Endodermal cell (in vitro differentiated cells): ENCODE measurements at places on chromosomes 1 and 21.
A peak's percentile ranks its signal among the peaks of the same experiment; 100 is the strongest.

GRCh38 chr1:84090447-84091245 is 53.4 kb upstream of the PRKACB start:
- H3K36me3 ChIP-seq = no peaks in the 10 kb centered on the region
- no peaks in the 10 kb centered on the region for H3K4me1 ChIP-seq
- DNase-seq = no peak
- H3K27me3 ChIP-seq = no peaks in the 10 kb centered on the region
- H3K27ac ChIP-seq = no peak overlapping the region

- H3K4me1 ChIP-seq = no peaks in the 10 kb centered on the region
- peaks cover 68% of the 10 kb centered on the region for H3K27me3 ChIP-seq
- H3K27ac ChIP-seq = no peak within 1 kb of the TSS
- DNase-seq = peak; percentile 71
- H3K36me3 ChIP-seq = no peaks in the 10 kb centered on the region
These were observed at the start of gene KCNJ9 for GRCh38 chr1:160081261-160081936. Gene KCNJ9 (plus strand): TSS chr1:160081538. CDS start chr1:160084031, 2,493 bp downstream.

DNA sequence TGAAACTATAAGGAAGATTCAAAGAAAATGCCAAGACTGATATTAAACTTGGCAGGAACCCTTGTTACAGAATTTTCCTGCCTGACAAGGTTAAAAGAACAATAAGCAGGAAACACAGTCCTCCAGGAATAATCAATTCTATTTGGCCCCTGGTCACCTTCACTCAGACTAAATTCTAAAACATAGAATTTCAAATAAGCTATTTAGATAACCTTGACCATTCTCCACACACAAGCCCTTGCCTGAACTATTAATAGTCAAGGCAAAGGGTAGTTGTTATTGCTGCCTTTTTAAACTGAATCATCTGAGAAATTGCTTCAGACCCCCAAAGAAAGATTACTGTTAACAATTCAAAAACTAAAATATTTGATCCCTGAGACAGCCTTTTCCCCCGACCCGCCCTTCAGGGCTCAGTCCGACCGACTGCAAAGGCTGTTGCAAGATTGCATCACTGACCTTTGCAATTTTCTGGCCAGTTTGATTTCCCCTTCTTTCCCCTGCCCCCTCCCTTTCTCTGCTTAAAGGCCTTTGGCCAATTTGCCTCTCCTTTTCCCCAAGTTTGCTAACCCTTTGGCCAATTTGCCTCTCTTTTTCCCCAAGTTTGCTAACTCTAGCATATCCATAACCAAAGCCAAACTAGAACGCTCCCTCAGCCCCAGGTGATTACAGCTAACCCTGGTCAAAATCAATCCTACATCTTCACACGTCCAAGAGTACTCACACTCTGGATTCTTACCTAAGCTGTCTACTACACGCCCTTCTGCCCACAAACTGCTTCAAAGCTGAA is 1.4 kb upstream of the G0S2 start:
- H3K4me1 ChIP-seq = no peaks in the 10 kb centered on the region
- no peaks in the 10 kb centered on the region for H3K36me3 ChIP-seq
- H3K27me3 ChIP-seq = peaks cover 89% of the 10 kb centered on the region

- H3K4me3 ChIP-seq = no peak overlapping the region
- no peak overlapping the region for H3K27ac ChIP-seq
- no peaks in the 10 kb centered on the region for H3K36me3 ChIP-seq
These were observed 12.8 kb downstream of the PROK1 start for GRCh38 chr1:110463725-110464124.

DNA sequence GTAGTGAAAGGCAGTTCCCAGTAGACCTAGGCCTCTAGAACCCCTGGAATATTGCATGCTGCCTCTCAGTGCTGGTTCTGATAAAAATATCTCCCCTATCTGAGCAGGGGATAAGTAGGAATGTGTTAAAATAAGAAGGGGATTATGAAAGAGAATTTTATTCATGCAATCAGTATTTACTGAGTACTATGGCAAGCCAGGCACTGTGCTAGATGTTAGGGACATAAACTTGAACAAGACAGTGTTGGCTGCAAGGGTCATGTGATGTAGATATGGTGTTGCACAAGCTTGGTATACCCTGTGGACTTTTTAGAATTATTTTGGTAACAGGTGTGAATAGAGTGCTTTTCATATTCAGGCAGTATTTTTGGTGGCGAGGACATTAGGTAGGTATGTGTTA is 23.6 kb downstream of the NOS1AP start:
- DNase-seq = no peak
- peaks cover 3% of the 10 kb centered on the region for H3K4me1 ChIP-seq
- no peak overlapping the region for H3K4me3 ChIP-seq
- H3K27me3 ChIP-seq = no peaks in the 10 kb centered on the region
- H3K36me3 ChIP-seq = no peaks in the 10 kb centered on the region
- no peak overlapping the region for H3K27ac ChIP-seq

- peaks cover 20% of the 10 kb centered on the region for H3K4me1 ChIP-seq
- peak overlapping the region; percentile 73 for H3K4me3 ChIP-seq
- H3K27ac ChIP-seq = peak overlapping the region; percentile 89
- H3K36me3 ChIP-seq = no peaks in the 10 kb centered on the region
These were observed 59.8 kb downstream of the RHBG start for GRCh38 chr1:156428746-156429288.

DNA sequence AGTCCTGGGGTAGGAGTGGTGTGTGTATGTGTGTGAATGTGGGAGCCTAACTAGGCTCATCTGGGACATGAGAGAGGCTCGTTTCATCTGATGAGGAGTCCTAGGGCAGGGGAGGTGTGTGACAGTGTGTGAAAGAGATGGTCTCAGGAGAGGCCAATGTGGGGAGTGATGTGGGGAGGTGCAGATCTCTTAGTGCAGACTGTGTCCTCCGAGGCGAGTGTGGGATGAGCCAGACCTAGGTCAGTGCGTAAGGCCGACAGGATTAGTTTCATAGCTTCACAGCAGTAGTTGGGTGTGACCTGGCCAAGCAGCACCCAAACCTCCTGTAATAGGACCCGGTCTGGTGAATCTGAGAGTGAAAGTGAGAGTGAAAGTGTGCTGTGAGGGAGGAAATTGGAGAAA is 94.7 kb downstream of the LIPI start:
- H3K27me3 ChIP-seq = no peaks in the 10 kb centered on the region
- H3K27ac ChIP-seq = no peak overlapping the region
- H3K4me3 ChIP-seq = no peak overlapping the region
- DNase-seq = no peak

DNA sequence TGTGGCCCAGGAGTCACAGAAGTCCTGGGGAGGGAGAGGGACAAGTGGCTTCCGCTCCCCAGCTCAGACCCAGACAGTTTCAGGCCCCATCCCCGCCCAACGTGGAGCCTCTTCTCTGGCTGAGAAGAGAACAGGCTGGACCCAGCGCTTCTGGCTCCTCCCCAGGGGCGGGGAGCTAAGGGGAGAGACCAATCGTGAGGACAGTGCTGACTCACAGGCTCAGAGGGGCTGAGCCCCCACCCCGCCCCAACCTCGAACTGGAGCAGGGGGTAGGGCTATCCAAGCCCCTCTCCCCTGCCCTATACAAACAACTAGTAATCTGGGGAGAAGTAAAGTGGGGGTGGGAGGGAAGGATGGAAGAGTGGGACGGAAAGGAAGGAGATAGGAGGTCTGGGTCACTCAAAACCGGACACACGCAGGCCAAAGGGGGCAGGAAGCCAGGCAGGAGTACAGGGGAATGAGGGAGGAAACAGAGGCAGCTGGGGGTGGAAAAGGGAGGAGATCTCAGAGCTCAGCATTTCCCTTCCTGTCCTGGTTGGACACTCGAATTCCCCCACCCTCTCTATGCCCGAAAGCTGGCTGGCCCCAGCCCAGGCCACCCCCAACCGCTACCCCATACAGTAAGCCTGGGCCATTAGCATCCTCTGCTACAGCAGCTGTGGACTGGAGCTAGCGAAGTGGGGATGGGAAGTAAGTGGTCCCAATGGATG is at the start of gene SHC1:
SHC1 (minus strand) TSS at position 117 of the 710 bp plus-strand sequence. CDS start 221 bp downstream, outside the sequence.
- peak within 1 kb of the TSS; percentile 91 for H3K4me3 ChIP-seq
- peak; percentile 97 for DNase-seq
- peaks cover 29% of the 10 kb centered on the region for H3K36me3 ChIP-seq

DNA sequence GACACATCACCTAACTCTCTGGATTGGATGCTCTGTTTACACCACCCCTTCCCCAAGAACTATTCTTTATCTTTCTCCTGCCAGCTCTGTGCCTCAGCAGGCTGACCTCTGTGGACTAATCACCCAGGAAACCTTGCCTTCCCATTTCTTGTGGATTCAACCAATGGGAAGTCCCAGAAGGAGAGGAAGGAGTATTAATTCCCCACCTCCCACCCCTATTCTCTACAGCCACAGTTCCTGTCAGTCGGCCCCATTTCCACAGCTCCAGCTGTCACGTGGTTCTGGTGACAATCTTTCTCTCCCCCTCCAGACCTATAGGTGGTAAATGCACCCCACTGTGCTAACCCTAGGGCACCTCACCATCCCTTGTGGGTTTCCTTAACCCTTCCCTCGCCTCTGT is 46.8 kb upstream of the SSBP3 start:
- no peak overlapping the region for H3K4me3 ChIP-seq
- H3K4me1 ChIP-seq = no peaks in the 10 kb centered on the region
- DNase-seq = peak; percentile 20
- no peaks in the 10 kb centered on the region for H3K36me3 ChIP-seq
- no peak overlapping the region for H3K27ac ChIP-seq

GRCh38 chr1:154719586-154720327 is 111.8 kb upstream of the ADAR start:
- H3K27me3 ChIP-seq = no peaks in the 10 kb centered on the region
- no peak overlapping the region for H3K4me3 ChIP-seq
- no peak for DNase-seq
- peaks cover 7% of the 10 kb centered on the region for H3K4me1 ChIP-seq
- H3K27ac ChIP-seq = no peak overlapping the region
- no peaks in the 10 kb centered on the region for H3K36me3 ChIP-seq

- no peaks in the 10 kb centered on the region for H3K27me3 ChIP-seq
- no peak overlapping the region for H3K27ac ChIP-seq
- no peaks in the 10 kb centered on the region for H3K36me3 ChIP-seq
- peaks cover 4% of the 10 kb centered on the region for H3K4me1 ChIP-seq
- no peak for DNase-seq
These were observed 108.6 kb upstream of the RAB3GAP2 start for GRCh38 chr1:220380885-220381284.

- no peak overlapping the region for H3K4me3 ChIP-seq
- H3K27ac ChIP-seq = peak overlapping the region; percentile 63
- peaks cover 59% of the 10 kb centered on the region for H3K36me3 ChIP-seq
- DNase-seq = peak; percentile 83
These were observed 7.1 kb downstream of the PUSL1 start for GRCh38 chr1:1315435-1315954.

DNA sequence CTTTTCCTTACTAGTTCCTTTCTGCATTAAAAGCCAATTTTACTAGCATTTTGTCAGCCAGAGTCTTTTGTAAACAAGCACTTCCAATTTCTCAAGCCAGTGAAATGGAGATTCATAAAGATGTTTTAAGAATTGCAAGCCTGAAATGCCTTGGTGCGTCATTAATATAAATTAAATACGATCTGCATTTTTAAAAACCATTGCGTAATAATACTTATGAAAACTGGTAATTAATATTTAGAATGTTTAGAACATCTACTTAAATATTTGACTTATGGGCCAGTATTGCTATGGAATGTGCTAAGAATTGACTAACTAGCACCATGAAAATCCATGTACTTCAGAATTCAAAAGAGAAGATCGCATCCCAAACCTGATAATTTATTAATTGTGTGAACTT is 89.1 kb upstream of the PROX1 start:
- H3K27me3 ChIP-seq = no peaks in the 10 kb centered on the region
- no peak overlapping the region for H3K27ac ChIP-seq
- no peak overlapping the region for H3K4me3 ChIP-seq
- DNase-seq = no peak

DNA sequence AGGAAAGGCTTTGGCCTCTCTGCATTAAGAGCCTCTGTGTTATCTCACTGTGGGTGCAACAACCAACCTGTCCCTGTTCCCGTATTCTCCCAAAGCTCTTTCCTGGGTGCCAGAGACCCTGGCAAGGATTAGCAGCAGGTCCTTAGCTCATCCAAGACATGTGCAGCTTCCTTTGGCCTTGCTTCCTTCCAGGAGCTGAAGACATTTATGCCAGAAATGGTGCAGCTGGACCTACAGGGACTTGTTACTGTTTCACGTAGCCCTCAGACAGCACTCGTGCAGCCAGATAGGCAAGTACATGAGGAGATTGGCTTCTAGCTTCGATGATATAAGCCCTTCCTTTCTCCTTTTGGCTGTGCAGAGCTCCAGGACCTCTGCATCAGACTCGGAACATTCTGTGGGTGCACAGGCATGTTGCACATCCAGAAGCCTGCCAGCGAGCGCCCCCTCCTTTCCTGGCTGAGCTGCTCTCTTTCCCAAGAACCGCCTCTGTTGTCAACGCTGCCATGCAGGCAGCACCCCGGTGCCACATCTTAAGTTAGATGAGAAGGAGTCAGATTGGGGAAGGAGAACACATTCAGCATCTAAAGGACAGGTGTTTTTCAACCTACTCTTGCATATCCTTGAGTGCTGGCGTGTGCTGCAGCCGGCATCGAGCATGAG is 284.5 kb upstream of the PLXNA2 start:
- H3K4me1 ChIP-seq = peaks cover 21% of the 10 kb centered on the region
- H3K4me3 ChIP-seq = no peak overlapping the region
- no peak overlapping the region for H3K27ac ChIP-seq
- no peaks in the 10 kb centered on the region for H3K27me3 ChIP-seq
- H3K36me3 ChIP-seq = no peaks in the 10 kb centered on the region

GRCh38 chr1:164706606-164706987 is 147.6 kb downstream of the PBX1 start:
- H3K4me3 ChIP-seq = no peak overlapping the region
- DNase-seq = no peak
- peak overlapping the region; percentile 7 for H3K27ac ChIP-seq
- H3K36me3 ChIP-seq = no peaks in the 10 kb centered on the region

- peak; percentile 89 for DNase-seq
- no peaks in the 10 kb centered on the region for H3K36me3 ChIP-seq
- no peaks in the 10 kb centered on the region for H3K27me3 ChIP-seq
- H3K4me1 ChIP-seq = peaks cover 5% of the 10 kb centered on the region
These were observed 43.5 kb upstream of the DNAJC6 start for GRCh38 chr1:65265651-65266351.

GRCh38 chr1:162389021-162389818 is 7.7 kb downstream of the C1orf226 start:
- H3K27ac ChIP-seq = peak overlapping the region; percentile 42
- no peaks in the 10 kb centered on the region for H3K36me3 ChIP-seq
- peaks cover 9% of the 10 kb centered on the region for H3K4me1 ChIP-seq
- H3K4me3 ChIP-seq = no peak overlapping the region
- peak; percentile 35 for DNase-seq

DNA sequence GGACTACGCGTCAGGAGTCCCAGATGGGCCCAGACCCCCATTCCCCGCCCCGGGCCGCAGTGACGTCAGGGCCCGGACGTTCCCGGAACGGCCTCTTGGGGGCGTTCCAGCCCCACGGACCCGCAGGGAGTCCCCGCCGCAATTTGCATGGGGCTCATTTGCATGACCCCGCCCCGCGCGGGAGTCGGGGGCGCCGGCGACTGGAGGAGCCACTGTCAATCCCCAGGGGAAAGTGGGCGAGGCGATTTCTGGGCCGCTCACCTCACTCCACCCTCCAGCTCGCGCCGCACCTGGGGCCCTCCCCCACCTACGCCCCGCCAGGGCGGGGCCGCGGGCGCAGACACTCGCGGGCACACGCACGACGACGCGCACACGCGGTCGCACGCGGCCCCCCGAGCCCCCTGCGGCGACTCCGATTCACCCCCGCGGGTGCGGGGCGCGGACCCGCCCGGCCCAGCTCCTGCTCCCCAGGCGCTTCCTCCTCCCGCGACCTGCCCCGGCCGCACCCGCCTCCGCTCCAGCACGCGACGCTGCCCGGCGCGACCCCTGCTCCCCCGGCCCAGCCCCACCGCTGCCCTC is 13.2 kb downstream of the AGRN start:
- no peaks in the 10 kb centered on the region for H3K36me3 ChIP-seq
- H3K27ac ChIP-seq = peak overlapping the region; percentile 86
- no peak overlapping the region for H3K4me3 ChIP-seq
- peaks cover 6% of the 10 kb centered on the region for H3K4me1 ChIP-seq
- peak; percentile 99 for DNase-seq

- H3K36me3 ChIP-seq = no peaks in the 10 kb centered on the region
- no peak overlapping the region for H3K27ac ChIP-seq
- H3K4me1 ChIP-seq = no peaks in the 10 kb centered on the region
- no peak overlapping the region for H3K4me3 ChIP-seq
These were observed 354.0 kb downstream of the ZNF326 start for GRCh38 chr1:90348934-90349333.
